T-helper 17 cell (primary cell): ENCODE measurements at places on chromosomes 6 and 20. TPM values are rescaled to one million over a fixed set of nuclear protein-coding genes. Genes with fewer than 3 reads are reported as not detected.

DNA sequence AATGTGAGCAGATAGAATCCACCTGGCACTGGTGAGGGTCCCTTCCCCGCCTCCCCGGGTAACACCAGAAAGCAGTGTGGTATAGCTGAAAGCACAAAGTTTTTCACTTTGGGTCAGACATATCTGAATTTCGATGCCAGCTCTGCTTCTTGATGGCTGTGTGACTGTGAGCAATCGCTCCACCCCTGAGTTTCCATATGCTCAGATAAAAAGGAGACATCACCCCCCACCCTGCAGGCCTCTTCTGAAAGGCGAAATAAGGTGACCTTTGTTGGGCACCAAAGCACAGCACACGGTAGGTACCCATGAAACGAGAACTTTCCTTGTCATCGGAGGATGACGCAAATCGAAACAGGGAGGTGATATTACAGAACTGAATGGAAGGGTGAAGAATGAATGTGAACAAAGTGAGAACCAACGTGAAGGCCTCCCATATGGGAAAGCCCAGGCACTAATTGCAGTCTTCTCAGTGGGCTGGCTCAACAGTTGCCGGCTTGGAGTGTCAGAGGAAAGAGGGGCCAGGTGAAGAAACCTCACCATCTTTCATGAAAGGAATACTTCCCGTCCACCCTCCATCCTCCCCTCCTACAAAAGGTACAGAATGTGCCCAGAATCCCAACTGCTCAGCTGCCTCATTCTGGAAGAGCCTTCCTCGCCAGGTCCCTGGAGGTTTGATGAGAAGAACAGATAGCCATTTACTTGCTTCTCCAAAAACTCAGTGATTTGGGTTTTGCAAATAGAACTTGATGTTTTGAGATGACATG, 61.8 kb downstream of the NFATC2 start:
- DNase-seq: no peak

DNA sequence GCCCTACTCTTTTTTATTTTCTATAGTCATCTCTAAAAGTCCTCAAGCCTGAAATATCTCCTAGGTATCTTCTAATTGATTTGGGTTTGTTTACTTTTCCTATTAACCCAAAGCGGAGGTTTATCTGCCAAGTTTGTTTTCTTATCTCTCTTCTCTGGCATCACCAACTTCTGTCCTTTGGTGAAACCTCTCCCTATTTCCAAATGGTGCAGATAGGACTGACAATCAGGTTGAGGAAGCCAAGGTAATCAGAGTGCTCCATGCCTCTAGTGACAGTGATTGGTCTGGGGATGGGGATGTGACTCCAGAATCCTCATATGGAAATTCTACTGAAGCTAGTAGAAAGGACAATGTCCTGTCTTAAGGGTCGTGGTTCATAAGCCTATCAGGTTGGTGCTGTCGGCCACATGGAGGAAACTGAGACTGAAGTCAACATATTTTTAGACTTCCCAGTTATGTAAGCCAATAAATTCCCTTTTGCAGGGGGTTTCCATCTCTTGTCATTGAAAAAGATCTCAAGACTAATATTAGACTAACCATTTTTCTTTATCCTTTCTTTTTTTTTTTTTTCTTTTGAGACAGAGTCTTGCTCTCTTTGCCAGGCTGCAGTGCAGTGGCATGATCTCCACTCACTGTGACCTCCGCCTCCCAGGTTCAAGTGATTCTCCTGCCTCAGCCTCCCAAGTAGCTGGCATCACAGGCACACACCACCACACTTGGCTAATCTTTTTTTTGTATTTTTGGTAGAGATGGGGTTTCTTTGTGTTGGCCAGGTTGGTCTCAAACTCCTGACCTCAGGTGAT, 28.0 kb downstream of the KIF6 start:
- no peak for DNase-seq

DNA sequence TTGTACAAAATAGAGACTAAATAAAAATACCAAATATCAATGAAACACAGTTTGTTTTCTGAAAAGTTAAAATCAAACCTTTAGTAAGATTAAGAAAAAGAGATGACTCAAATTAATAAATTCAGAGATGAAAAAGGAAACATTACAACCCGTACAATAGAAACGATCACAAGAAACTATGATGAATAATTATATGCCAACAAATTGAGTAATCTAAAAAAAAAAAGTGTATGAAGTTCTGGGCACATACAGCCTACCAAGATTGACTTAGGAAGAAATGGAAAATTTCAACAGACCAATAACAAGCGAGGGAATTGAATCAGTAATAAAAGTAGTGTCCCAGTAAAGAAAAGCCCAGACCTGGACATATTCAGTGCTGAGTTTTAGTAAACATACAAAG, 94.8 kb downstream of the STXBP5 start:
- DNase-seq: no peak

DNA sequence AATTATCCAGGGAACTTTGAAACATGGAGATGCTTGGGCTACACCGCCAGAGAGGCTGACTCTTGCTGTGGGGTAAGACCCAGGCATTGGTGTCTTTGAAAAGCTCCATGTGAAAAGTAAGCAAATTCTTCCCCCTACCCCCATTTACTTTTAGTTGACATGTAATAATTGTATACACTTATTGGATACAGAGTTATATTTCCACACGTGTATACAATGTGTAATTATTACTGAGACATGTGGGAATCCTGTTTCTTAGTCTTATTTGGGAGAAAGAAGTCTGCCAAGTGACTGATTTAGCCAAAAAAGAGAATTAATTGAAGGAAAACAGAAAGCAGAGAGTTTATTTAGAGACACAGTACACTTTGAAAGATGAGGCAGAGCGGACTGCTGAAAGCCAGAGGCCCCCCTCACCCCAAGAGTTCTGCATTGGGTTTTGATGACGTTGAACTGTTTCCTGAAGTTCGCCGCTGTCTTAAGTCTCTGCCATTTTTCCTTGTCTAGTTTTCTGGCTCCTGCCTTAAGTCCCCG, 193.8 kb downstream of the PACRG start:
- DNase-seq: no peak

DNA sequence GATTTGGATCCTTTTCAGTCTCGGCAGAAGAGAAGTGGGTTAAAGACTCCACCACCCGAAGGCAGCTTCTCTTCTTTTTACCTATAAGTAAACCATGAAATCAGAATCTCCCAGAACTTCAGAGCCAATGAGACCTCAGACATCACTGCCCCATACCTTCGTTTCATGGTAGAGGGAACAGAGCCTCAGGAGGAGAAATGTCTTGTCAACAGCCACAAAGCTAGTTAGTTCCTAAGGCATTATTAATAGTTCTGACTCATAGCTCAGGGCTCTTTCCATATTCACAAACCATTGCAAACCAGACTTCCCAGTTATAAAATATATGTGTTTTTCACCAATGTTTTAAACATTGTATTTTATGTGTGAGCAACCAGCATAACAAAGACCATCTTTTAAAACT, 118.7 kb upstream of the RIPOR2 start:
- DNase-seq: no peak

- DNase-seq: no peak
Measured at GRCh38 chr20:51625105-51625504, 82.6 kb upstream of the NFATC2 start.

DNA sequence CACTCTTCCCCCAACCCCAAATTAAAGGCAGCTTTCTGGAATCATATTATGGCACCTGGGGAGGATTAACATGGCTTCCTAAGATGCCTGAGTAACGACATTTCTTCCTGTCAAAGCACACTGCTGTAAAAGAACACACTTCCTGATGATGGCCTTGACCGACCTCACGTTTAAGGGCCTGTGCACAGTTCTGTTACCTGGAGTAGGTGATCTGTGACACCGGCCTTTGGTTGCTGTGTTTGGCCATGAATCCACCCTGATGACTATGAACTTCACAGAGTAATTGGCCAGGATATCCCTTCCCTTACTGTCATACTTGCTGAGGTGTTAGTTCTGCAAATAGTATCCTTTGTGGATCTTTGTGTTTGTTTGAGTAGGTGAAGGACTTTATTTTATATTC, 45.8 kb downstream of the PLCB4 start:
- no peak for DNase-seq

DNA sequence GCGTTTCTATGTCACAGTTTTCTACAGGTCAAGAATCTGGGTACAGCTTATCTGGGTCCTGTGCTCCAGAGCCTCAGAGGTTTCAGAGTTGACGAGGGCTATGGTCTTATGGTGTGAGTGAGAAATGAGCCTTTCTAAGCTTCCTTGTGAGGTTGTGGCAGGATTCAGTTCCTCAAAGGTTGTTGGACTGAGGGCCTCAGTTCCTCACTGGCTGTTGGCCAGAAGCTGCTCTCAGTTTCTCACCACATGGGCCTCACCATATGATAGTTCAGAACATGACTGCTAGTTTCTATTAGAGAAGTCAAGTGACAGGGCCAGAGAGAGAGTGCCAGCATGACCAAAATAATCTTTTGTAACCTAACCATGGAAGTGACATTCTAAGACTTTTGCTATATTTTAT, 96.1 kb downstream of the NUS1 start:
- no peak for DNase-seq

DNA sequence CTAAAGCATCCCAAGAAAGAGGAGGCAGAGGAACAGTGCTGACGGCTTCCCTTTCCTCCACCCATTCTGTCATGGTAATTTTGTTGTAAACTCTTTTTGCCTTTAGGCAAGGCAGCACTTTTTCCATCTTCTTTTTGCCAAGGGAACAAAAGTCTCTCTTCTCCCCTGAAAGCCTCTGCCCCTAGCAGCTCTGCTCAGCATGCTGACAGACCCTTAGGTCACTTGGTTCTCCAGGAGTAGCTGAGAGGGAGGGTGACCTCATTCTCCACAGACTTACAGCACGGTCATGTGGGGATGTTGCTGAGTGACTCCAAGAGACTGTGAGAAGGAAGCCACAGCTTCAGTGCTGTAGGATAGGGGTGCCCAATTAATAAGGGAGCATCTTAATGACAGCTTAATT, 81.1 kb upstream of the RALGAPA2 start:
- no peak for DNase-seq

DNA sequence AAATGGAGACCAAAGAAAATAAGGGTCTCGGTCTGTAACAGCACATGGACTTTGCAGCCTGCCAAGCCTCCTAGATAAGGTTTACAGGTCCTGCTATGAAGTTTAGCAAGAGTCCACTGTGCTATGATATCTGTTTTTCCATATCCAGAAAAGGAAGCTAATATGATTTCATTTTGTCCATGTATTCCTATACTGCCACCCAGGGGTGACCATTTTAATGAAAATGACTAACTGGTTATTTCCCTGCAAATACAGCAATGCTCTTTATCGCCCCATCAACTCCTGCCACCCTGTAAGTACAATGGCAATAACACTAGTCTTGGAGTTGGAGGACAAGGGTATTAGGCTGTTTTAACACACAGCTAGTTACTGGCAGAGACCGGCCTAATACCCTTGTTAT, 115.2 kb upstream of the GLP1R start:
- DNase-seq: no peak

GRCh38 chr6:2630359-2630758, 120.4 kb downstream of the MYLK4 start:
- DNase-seq: no peak

GRCh38 chr20:22368235-22368634, 216.1 kb downstream of the FOXA2 start:
- no peak for DNase-seq

DNA sequence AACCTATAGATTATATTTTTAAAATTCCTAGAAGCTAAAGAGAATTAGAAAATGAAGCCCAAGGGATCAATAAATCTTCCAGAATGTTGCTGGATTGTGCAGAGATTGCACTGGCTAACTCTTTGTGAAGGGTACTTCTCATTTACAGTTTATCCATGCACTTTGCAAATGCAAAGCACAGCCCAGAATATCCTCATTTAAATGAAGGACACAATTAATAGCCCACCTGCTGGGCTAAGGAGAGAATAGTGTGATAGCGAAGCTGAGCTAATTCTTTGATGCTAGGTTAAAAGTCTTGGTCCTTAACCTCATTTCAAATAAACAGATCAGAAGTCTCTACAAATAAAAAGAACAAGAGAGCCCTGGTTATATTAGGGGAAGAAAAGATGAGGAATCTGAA, 72.5 kb downstream of the SMPDL3A start:
- DNase-seq: no peak

GRCh38 chr20:34538671-34539123, 19.8 kb upstream of the MAP1LC3A start:
- no peak for DNase-seq

DNA sequence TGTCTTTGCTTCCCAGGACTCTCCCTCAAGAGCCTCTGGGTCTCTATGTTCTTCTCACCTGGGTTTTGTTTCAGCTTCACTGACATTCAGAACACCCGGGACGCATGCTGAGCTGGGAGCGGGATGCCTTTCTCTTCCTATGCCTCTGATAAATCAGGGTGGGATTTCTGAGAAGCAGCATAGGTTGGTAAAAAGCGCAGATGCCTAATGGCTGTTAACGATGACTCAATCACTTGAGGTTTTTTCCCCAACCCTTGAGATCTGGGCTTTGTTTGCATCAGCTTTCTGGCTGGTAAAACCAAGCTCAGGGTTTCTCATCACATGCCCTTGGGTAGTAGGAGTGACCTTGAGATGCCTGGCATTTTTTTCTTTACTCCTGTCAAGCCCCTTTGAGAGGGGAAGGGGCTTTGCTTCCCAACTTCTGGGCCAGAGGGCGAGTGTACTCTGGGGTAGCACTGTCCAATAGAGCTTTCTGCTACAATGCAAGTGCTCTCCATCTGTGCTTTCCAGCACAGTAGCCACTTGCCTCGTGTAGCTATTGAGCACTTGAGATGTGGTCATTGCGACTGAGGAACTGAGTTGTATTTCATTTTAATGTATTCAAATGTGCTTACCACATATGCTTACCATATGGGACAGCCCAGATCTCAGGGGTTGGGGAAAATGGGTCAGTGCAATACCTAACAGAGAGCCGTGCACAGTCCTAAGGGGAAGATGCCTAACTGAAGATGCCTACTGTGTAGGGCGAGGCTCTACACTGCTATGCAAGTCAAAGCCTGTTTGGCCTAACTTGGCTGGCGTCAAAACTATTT, 69.1 kb downstream of the PPP1R14C start:
- no peak for DNase-seq

DNA sequence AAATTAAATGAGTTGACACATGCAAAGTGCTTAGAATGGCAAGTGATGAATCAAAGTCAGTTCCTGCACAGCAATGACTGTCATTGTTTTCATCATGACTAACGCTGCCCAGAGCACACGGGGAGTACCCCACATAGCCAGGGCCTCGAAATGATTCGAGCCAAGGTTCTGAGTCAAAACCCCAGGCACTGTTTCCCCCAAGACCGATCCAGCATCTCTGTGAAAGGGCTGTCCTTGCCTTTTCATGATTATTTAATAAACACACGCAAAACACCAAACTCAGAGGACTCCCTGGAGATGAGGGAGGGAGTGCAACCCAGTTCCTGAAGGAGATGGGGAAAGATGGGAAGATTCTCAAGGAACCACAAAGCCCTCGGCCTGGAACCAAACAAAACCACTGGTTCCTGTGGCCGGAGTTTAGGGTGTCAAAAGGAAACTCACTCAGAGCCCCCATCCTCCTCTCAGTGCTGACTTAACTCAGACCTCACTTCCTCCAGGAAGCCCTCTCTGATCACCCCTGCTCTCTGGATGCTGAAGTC, 3.8 kb downstream of the PREX1 start:
- DNase-seq: peak; percentile 10

Gene ABHD12
- 22.7 TPM for total RNA-seq

Gene KIAA0408
- total RNA-seq: 5.1 TPM

Gene LGSN
- total RNA-seq: not detected
